Transverse colon (tissue), 4 donors: ENCODE measurements at places on chromosomes 11 and 22. TPM values are rescaled to one million over a fixed set of nuclear protein-coding genes. Genes with fewer than 3 reads are reported as not detected.
A peak's percentile ranks its signal among the peaks of the same experiment; 100 is the strongest.

Gene SCUBE1
- 1.1 TPM for total RNA-seq

Gene SEZ6L
- total RNA-seq = not detected

Gene CCDC116
- total RNA-seq = 0.27 TPM

Gene NCAM1
- 12.0 TPM for total RNA-seq

- H3K4me1 ChIP-seq = peaks cover 12% of the 10 kb centered on the region
- H3K36me3 ChIP-seq = no peaks in the 10 kb centered on the region
- DNase-seq = no peak
- no peak overlapping the region for H3K4me3 ChIP-seq
Observed at GRCh38 chr11:125108469-125108868, 3.0 kb downstream of the TMEM218 start.

DNA sequence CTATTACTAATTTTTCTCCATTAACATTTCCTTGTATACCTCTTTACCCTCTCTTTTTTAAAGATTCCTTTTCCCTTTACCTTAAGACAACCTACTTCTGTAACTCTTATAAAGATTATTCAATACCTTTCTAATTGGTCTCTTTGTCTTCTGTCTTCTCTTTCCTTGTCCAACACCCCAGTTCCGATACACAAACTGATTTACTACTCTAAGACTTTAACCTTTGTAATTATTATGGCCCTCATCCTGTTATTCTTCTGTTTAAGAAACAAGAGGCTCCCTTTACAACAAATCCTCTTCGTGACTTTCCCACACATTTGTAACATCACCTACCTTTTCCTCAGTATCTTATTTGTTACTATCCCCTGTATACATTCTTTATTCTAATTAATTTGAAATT, 81.8 kb downstream of the TTC17 start:
- H3K27me3 ChIP-seq = no peaks in the 10 kb centered on the region
- no peak overlapping the region for H3K4me3 ChIP-seq
- no peak overlapping the region for H3K27ac ChIP-seq
- DNase-seq = no peak

DNA sequence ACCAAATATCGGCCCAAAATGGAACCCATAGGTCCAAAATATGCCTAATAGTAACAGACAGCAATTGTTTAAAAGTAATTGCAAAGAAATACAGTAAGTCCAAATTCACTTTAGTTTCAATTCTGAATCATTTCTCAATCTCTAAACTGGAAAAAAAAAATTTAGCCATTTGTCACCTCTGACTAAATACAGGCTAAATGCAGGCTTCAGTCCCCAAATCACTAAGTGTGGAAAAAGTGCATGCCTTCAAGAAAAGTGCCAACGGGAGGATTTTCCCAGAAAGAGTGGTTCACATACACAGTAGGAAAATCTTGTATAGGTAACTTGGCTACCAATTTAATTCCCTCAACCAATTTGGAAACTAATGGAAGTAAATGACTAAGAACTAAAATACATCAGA, 35.7 kb downstream of the SIK3 start:
- H3K27ac ChIP-seq = no peak overlapping the region
- H3K27me3 ChIP-seq = no peaks in the 10 kb centered on the region
- H3K4me1 ChIP-seq = peaks cover 32% of the 10 kb centered on the region
- DNase-seq = no peak
- no peaks in the 10 kb centered on the region for H3K36me3 ChIP-seq

DNA sequence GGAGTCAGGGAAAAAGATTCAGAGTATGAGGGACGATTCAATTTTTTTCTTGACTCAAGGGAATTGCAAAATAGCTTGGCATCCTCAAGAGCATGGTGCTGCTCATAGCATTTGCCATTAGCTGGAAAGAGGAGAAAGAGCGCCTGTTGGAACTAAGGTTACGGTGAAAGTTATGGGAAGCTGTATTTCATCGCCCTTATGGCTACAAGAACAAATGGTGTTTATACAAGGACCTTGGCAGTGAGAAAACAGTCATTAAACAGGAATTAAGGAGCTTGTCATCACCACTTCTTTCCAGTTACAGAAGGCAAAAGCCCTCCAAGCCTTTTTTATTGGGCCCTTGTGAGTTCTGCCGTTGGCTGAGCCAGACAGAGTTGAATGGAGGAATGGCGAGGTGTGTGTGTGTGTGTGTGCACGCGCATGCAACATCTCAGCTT, 74.2 kb downstream of the ALX4 start:
- H3K4me1 ChIP-seq = no peaks in the 10 kb centered on the region
- no peaks in the 10 kb centered on the region for H3K36me3 ChIP-seq
- no peak for DNase-seq
- no peak overlapping the region for H3K4me3 ChIP-seq
- no peaks in the 10 kb centered on the region for H3K27me3 ChIP-seq

- H3K27me3 ChIP-seq = peaks cover 60% of the 10 kb centered on the region
- H3K36me3 ChIP-seq = no peaks in the 10 kb centered on the region
- peak overlapping the region; percentile 50 for H3K4me3 ChIP-seq
- DNase-seq = peak; percentile 94
Observed at GRCh38 chr11:124746621-124747243, 5.3 kb downstream of the VSIG2 start.

DNA sequence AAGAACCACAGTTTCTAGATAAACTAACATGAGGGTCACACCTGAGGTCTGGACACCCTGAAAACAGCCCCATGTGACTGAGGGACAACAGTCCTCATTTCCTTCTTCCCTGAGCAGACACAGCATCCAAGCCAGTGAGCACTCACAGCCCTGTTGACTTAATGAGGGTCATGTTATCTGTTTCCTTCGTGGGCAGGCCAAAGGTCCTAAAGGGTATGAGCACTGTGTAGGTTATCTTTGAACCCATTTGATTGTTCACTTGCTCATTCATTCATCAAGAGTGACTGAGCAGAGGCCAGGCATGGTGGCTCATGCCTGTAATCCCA, 170.7 kb upstream of the B3GAT1 start:
- H3K4me3 ChIP-seq = no peak overlapping the region
- H3K27me3 ChIP-seq = peaks cover 22% of the 10 kb centered on the region
- no peak for DNase-seq
- no peak overlapping the region for H3K27ac ChIP-seq

DNA sequence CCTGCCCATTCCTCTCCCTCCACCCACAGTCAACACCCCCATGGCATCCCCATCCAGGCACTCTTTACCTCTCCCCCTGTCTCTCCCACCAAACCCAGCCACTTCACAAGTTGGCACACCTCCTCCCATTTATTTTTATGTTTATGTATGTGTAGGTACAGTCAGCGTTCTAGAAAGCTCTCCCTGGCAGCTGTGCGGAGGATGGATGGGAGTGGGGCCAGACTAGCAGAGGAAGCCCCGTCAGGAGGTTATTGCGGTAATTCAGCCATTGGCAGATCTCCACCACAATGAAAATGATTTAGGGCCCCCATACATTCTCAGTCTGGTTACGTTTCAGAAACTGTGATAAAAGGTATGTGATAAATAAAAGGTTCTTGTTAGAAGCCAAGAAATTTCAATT, 51.3 kb downstream of the BTG4 start:
- no peaks in the 10 kb centered on the region for H3K4me1 ChIP-seq
- no peaks in the 10 kb centered on the region for H3K36me3 ChIP-seq
- H3K27ac ChIP-seq = no peak overlapping the region
- no peak overlapping the region for H3K4me3 ChIP-seq
- H3K27me3 ChIP-seq = peaks cover 25% of the 10 kb centered on the region
- no peak for DNase-seq

DNA sequence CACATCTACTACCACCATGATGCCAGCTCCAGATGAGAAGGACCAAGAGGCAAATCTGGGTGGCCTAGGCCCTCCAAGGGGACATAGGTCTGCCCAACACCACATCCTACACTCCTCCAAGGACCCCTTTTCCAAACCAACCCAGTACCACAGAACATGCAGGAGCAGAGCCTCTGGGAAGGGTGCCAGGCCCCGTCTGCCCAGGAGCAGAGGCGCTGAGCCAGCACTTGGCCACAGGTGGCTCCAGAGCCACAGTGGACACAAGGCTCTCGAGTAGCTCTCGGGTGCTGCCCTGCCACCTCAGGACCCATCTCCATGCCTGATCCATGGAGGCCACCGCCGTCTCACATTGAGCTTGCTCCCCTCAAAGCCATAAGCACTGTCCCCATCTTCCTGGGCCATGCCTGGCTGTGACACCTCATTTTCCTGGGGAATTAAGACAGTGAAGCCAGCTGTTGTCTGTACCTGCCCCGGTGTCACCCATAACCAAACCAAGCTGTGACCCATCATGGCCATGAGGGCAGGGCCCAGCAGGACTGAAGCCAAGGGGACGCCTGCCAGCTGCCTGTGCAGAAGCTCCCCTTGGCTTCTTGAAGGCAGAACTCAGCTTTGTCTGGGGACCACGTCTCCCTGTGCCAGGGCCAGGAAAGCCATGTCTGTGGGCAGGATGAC, 7.4 kb downstream of the MOB2 start:
- H3K27me3 ChIP-seq = no peaks in the 10 kb centered on the region
- peaks cover 23% of the 10 kb centered on the region for H3K36me3 ChIP-seq
- H3K4me3 ChIP-seq = no peak overlapping the region
- H3K27ac ChIP-seq = peak overlapping the region; percentile 92
- H3K4me1 ChIP-seq = peaks cover 50% of the 10 kb centered on the region
- DNase-seq = no peak

DNA sequence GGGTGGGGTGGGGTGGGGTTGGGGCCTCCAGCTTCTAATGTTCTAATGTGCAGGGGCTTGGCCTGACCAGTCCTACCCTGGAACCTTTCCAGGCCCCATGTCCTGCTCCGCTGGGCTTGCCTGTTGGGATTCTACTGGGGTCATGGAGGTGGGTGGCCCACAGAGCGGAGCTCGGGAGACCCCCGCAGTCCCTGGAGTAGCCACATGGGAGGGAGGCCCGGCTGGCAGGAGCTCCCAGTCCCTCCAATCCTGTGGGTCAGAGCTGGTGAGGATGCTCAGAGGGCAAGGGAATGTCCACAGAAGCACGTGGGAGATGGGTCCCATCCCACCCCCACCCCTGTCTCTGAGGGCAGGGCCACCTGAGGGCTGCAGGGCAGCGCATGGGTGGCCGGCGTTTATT, 2.9 kb downstream of the SEPTIN5 start:
- DNase-seq = no peak
- H3K27ac ChIP-seq = no peak overlapping the region
- no peak overlapping the region for H3K4me3 ChIP-seq
- H3K27me3 ChIP-seq = peaks cover 84% of the 10 kb centered on the region
- peaks cover 6% of the 10 kb centered on the region for H3K4me1 ChIP-seq

- DNase-seq = no peak
- no peaks in the 10 kb centered on the region for H3K4me1 ChIP-seq
- no peaks in the 10 kb centered on the region for H3K36me3 ChIP-seq
- no peaks in the 10 kb centered on the region for H3K27me3 ChIP-seq
Observed at GRCh38 chr11:79321263-79321662, 119.6 kb downstream of the TENM4 start.

DNA sequence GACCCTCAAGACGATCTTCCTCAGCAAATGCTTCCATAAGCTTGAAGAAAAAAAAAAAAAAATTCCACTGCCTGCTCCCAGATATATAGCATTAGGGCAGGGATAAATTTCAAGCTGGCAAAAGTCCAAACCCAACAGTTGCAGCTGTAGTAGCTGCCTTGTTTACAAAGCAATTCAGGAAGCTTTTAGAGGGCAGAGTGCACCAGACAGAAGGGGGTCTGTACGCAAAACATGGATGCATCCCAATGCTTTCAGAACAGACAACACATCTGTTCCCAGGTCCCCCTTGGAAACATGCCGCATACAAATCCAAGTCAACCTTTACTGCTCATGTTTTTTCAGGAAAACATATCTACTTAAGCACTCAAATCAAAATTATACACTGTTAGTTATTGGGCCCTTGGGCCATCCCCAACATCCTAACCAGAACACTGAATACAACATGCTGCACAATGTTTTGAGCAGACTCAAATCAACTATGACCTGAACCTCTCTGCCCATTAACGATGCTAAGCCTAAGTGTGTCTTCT, 94.5 kb downstream of the CADM1 start:
- no peaks in the 10 kb centered on the region for H3K36me3 ChIP-seq
- H3K4me1 ChIP-seq = peaks cover 21% of the 10 kb centered on the region
- no peak overlapping the region for H3K4me3 ChIP-seq
- H3K27ac ChIP-seq = no peak overlapping the region

DNA sequence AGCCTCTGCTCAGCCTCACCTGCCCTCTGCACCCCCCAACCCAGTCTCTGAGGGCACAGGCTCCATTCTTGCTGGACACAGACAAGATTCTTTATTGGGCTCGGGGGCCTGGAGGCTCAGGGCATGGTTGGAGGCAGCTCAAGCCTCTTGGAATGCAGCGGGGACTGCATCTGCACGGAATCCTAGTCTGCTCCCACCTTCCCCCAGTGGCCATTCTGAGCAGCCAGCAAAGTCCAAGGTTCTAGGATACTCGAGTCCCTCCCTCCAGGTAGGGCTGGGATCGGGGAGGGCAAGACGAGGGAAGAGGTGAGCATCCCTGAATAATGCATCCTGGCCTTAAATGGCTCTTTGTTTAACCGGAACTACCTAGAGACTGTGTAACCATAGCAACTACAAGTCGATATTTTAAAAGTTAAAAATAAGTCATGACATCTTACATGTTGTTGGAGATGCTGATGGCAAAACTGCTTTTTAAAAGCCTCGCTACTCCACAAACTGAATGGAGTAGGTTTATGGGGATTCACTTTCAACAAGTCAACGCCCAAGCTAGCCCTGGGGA, 10.7 kb upstream of the IGSF22 start:
- no peak overlapping the region for H3K27ac ChIP-seq
- no peak for DNase-seq
- no peaks in the 10 kb centered on the region for H3K36me3 ChIP-seq
- H3K4me3 ChIP-seq = no peak overlapping the region
- no peaks in the 10 kb centered on the region for H3K27me3 ChIP-seq

DNA sequence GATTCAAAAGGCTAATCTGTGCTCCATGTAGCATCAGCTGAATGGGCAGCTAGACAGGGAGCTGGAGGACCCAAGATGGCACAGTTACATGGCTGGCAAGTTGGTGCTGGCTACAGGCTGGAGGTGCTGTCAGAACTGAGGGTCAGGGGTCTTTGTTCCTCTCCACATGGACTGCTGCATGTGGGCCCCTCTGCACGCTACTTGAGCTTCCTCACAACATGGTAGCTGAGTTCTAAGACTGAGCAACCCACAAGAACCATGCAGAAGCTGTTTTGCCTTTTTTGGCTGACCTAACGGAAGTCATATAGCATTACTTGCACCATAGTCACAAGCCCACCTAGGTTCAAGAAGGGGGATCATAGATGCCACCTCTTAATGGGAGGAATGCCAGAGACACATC, 196.1 kb downstream of the GRIK4 start:
- H3K27ac ChIP-seq = no peak overlapping the region
- H3K27me3 ChIP-seq = no peaks in the 10 kb centered on the region
- no peaks in the 10 kb centered on the region for H3K4me1 ChIP-seq
- no peak overlapping the region for H3K4me3 ChIP-seq
